Hematopoietic multipotent progenitor cell treated with erythropoietin and hydrocortisone succinate and interleukin-3 and kit ligand, for 6 days (in vitro differentiated cells): ENCODE measurements at places on chromosomes 6 and 20.

DNA sequence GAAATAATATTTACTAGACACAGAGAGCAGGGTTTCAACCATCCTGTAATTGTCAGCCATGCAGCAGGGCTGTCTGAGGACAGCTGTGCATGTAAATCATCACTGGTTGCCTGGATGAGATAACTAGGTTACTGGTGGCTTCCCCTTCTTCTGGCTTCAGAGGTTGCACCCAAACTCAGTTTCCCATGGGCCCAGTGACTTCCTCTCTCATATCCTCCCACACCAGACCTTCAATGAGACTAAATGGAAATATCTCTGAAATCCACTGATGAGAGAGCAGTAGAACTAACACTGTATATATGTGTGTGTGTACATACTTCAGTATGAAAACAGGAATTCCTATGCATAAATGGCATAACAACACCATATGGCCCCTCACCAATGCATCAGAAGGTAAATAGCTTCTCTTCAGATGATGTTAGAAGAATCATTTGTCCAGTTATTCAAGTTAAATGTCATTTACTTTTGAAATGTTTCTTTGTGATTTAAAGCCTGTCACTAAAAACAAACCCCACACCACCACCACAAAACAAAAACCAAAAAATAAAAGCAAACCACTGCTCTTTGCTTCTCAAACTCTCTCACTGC lies 51.0 kb upstream of the IL20RA start:
- no peak for DNase-seq

GRCh38 chr6:40721271-40721952 lies 134.2 kb upstream of the LRFN2 start:
- DNase-seq = no peak

DNA sequence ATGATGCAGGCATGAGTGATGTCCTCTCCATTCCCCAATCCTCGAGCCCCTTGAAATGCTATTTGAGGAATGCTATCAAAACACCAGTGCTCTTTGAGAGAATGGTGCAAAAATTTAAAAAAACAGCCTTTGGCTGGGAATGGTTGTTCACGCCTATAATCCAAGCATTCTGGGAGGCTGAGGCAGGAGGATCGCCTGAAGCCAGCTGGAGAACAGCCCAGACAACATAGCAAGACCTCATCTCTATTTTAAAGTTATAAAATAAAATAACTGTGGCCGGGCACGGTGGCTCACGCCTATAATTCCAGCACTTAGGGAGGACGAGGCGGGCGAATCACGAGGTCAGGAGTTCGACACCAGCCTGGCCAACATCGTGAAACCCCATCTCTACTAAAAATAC lies 4.2 kb upstream of the VARS1 start:
- no peak for DNase-seq

DNA sequence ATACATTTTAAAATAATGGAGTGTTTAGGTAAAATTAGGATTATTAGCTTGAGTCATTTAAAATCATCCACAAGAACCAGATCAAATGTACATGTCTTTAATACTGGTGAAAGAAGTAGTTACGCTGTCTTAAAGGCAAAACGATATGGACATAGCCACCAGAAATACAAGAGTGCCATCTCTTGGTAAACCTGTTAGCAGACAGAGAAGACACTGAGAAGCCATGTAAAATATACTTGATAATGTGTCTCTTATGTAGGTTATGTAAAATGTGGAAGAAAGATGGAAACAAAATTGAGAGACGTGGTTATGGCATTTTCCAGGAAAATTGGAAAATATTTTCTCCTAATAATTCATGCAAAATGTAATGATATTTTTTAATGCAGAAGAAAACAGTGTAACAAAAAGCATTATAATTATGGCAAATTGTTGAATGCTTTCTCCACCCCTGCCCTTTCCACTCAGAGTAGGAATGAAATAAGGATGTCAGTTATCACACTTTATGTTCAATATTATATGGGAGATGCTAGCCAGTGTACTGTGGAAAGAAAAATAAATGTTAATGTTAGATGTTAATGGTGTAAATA lies 12.2 kb upstream of the SLC17A2 start:
- peak; percentile 81 for DNase-seq

DNA sequence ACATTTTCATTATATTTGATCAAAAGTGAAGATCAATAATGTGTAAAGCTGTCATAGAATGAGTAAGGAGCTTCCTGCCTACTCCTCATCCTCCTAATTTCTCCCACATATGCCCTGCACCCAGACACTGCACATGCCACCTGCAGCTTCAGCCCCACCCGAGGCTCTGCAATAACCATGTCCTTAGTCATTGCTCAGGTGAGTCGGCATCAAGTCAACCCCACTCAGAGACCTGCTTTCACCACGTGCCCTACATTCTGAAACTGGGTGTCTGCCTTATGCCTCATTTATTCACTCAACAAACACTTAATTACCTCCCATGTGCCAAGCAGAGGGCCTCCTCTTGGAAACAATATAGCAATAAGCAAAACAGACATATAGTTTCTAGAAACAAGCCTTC lies 15.4 kb upstream of the TNFAIP3 start:
- DNase-seq = no peak

DNA sequence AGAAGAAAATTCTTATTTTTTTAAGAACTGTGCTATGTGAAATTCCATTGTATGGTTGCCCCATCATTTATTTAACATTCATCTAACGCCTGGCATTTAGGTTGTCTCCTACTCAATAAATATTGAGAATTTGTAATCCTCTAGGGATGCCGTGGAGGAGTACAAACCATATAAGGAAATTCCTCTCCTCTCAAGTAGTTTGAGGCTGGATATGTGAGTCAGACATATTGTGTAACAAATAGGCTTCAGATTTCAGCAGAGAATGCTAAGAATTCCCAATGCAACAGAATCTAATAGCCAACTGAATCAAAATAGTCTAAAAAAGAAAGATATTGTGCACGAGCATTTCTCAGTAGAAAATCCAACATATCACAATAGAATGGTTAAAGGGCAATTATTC lies 174.7 kb downstream of the OTOR start:
- DNase-seq = no peak

DNA sequence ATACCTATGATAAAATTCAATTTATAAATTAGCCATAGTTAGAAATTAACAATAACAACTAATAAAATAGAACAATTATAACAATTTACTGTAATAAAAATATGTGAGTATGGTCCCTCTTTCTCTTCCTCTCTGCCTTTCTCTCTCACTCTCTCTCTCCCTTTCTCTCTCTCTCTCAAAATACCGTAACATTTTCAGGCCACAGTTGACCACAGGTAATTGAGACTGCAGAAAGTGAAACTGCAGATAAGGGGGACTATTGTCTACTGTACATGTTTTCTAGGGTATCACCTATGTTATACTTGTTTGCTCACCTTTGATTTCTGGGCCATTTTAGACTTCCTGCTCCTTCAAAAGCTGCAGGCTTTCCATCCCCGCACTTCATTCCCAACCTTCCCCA lies 46.8 kb downstream of the LY86 start:
- DNase-seq = no peak

DNA sequence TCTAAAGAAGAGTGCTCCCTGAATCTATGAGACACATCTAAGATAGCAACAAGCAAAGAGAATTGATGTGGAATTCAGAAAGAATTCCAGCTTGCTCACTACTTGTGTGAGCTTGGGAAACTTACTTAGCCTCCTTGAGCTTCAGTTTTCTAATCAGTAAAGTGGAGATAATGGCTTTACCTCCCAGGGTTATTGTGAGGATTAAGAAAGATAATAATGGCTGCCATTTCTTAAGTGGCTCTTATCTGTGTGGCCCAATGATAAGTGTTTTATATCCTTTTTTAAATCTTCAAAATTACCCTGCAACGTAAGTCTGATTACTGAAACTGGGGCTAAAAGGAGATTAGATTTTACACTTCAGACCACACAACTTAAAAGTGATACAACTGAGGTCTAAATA lies 418.5 kb downstream of the LMBRD1 start:
- DNase-seq = no peak

DNA sequence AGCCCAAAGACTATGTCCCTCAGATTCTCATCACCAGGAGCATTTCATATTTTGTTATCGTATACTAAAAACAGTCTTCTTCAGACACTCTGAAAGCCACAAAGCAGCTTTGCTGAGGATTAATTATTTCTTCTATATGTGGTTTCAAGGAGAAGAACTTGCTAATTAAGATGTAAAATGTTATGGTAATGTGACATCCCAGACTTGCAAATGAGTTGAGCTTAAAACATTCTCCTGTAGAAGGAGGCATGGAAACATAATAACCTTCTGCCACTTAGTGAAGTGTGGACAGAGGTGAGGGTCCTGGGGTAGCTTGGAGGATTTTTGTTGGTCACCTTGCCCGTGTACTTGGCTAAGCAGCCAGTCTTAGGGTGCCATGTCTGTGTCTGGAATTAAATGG lies 16.7 kb upstream of the MAPRE1 start:
- no peak for DNase-seq

- peak; percentile 78 for DNase-seq
Measured at GRCh38 chr6:74091136-74091793, 395.3 kb downstream of the CD109 start.

GRCh38 chr20:17295151-17295726 lies 68.4 kb downstream of the PCSK2 start:
- no peak for DNase-seq

- no peak for DNase-seq
Measured at GRCh38 chr20:51484141-51484815, 58.2 kb downstream of the NFATC2 start.

DNA sequence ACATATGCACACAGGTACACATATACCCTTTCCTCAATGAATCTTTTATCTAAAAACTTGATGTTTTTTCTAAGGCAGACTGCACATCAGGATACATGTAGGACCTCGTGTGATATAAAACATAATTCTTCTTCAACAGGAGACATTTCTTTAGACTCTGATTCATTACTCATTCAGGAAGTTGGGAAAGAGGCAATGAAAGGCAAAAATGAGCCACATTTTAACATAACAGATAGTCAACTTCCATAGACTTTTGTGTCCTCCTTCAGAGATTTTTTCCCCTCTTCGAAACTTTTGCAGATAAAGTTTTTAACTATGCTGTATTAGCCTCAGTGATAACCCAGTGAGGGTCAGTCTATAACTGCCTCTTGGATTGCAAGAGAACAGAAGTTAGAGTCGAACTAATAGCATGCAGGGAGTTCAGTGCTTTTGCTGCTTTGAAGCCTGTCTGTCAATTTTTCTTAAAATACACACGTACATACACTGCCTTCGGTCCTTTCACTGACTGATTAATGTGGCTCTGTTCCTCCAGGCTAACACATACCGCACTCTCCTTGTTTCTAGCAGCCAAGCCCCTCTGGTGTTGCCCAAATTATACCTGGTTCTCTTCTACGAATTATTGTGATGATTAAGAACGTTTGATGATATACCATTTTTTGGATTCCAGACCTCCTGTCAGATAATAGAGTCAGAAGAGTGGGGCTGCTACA lies 562.5 kb upstream of the MAP3K7 start:
- no peak for DNase-seq

- DNase-seq = no peak
Measured at GRCh38 chr20:62889411-62889810, 27.8 kb upstream of the TCFL5 start.

GRCh38 chr6:169745405-169745804 lies 6.0 kb downstream of the DYNLT2 start:
- no peak for DNase-seq

GRCh38 chr6:70310063-70310694 lies 7.3 kb upstream of the COL9A1 start:
- peak; percentile 68 for DNase-seq

DNA sequence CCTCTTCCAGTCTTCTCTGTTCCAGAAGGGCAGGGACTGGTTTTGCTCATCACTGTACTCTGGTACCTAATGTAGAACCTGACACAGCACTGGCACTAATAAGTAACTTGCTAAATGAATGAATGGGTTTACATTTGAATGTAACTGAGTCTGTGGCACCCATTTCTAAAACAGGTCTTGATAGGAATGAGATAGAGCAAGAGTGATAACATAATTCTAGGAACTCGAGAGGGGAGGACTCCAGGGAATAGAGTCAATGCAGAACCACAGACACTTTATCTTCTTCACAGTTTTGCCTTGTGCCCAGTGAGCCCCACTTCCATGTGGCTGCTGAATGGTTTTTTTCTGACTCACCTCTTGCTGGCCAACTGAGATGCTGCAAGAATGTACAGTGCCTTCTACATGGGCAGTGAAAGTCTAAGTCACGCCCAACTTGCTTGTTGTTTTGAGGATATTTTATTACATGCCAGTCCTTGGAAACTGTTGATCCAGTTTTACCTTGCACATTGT lies 61.1 kb downstream of the TBC1D7 start:
- DNase-seq = peak; percentile 53

- no peak for DNase-seq
Measured at GRCh38 chr6:23036406-23036983, 467.1 kb downstream of the HDGFL1 start.

- no peak for DNase-seq
Measured at GRCh38 chr6:144327081-144327480, 41.9 kb downstream of the UTRN start.

DNA sequence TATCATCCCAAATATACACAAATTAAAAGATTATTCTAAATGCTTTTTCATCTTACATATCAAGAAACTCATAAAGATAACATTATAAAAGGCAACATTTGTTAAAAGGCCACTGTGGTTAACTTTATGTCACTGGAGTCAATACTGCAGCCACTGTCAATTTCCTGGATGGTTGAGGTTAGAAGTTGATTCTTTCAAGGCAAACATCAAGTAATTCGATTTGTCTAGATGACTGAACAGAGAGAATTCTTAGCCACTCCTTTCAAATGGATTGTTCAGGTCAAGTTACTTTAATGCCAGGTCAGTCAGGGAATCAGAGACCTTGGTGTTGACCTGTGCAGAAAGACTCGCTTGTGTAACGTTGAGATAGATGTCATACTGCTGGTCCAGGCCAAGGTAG lies 44.4 kb upstream of the SIM1 start:
- DNase-seq = no peak

- DNase-seq = no peak
Measured at GRCh38 chr6:51792273-51793030, 295.0 kb downstream of the PKHD1 start.

GRCh38 chr6:6405997-6406714 lies 85.7 kb upstream of the F13A1 start:
- no peak for DNase-seq

DNA sequence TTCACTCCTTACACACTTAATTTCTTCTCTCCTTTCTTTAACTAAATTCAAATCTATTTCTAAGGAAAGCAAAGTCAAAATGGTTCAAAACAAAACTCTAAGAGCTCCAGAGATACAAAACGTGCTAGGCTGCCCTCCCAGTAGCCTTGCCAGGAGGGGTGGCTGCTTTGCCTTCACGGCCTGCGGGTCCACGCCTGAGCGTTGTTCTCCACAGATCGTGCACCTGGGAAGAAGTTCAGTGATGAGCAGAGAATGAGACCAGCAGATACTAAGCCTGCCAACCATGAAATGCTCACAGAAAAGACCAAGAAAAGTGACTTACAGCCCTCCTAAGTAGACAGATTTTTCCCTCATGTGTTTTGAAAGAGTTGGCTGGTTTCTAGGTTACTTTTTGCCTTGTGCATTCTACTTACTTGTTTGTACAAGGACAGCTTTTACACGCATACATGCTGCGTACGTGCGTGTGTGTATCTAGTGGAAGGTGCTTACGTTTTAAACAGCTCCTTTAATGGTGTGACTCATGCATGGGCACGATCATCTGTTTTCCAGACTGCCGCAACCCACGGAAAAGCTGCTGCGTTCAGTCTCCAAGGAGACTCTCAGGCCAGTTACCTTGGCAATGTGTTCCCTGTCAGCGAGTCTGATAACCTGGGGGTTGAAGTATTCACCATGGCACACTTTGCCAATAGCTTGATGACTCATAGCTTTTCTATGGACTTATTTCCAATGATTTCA lies 32.4 kb upstream of the PBOV1 start:
- DNase-seq = no peak
